ENCODE measurements at places on chromosomes 12 and 14.

- no peak for DNase-seq
These were observed 63.3 kb downstream of the CCDC88C start for GRCh38 chr14:91354221-91354916.

- no peak for DNase-seq
These were observed 31.8 kb upstream of the ULK1 start for GRCh38 chr12:131862600-131862993.

GRCh38 chr12:3564411-3564810 lies 73.4 kb downstream of the PRMT8 start:
- DNase-seq, result no peak

DNA sequence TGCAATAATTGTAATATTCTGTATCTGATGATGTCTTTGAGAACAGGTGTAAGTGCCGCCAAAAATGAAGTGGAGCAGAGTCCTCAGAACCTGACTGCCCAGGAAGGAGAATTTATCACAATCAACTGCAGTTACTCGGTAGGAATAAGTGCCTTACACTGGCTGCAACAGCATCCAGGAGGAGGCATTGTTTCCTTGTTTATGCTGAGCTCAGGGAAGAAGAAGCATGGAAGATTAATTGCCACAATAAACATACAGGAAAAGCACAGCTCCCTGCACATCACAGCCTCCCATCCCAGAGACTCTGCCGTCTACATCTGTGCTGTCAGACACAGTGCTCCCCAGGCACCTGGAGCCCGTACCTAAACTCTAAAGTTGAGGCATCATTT lies 268.7 kb downstream of the DAD1 start:
- DNase-seq, result no peak

DNA sequence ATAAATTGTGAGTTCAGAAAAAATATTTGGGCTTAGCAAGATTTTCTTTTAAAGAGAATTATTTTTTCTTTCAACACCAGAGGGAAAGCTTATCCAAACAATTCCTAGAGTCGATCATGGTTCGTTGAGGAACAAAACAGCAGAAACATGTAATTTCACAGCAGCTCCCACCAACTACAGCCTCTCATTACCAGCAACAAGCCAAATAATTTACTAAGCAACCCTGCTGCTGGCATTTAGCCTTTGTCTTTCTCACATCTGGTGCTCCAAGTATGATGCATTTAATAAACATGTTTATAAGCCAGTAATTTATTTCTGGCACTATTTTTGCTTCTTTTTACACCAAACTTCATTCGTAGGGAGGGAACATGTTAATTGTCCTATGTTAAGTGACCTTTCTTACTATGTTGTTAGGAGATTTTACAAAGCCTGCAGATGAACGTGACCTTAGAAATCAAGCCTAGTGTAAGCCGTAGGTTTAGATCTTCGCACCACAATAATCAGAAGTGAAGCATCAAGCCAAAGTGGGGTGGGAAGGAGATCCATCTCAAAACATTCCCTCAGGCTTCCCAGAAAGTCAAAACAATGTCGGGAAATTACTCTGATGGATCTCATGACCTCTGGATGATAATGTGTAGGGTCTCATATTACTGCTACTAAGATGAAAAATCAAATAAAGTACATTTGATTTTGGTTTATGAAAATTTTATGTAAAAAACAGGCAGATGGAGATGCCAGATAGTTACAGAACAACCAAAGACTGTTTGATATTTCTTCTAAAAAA lies 128.4 kb downstream of the RPAP3 start:
- DNase-seq, result peak; percentile 78

DNA sequence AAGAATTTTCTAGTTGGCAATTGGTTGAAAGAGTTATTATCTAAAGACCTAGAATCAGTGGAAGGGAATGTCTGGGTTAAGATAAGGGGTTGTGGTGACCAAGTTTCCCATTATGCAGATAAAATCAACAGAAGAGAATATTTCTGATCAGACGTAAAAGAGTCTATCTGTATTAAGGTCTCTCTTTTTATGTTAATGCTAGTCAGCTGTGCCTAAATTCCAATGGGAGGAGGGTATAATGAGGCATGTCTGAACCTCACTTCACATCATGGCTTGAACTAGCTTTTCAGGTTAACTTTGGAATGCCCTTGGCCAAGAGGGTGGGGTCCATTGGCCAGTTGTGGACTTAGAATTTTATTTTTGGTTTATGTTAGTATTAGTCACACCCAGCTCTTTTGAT lies 34.3 kb upstream of the CHST11 start:
- no peak for DNase-seq

GRCh38 chr12:54052438-54053002 lies 1.1 kb upstream of the HOXC4 start:
- DNase-seq, result no peak

DNA sequence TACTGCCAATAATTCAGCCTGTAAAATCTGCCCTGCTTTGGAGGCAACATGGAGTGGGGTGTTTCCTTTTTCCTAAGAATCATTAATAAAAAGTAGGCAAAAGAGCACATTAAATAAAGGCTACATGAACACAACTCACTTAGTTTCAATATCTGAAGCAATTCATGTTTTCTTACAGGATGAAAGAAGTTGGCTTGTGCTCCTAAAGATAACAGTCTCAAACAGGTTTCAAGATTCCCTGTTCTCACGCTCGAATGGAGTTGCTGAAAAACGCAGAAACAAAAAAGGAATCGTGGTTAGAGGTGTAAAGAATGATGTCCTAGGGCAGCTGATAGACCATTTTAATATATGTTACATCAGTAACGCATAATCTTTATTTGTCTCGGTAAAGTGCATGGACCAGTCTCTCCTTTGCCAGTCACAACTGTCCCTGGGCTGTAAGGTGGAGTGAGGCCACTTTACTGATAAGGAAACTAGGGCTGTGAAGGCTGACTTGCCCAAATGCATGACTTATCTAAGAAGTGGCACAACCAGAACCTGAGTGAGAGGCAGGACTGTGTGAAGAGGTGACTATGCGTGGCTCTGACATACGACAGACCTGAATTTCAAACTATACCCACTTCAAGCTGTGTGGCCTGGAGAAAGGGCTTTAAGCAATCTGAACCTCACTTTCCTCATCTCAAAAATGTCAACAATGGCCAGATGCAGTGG lies 12.6 kb downstream of the GIT2 start:
- DNase-seq, result no peak

DNA sequence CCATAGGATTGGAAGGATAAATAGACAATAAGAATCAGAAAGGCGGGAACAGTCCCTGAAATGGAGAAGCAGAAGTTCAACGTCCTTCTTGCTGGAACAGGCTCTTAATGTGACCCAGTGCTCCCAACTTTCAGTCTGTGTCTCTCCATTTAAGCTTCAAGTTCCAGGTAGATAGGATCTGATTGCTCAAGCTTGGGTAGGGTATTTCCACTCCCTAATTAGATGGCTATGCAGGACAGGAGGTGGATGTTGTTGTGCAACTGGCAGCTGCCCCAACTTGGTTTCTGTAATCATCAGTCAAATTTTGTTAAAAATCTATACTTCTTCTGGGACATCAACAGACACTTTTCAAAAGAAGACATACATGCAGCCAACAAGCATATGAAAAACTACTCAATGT lies 266.2 kb downstream of the C12orf75 start:
- DNase-seq, result no peak

GRCh38 chr14:105473677-105474482 lies 741 bp upstream of the CRIP2 start:
- DNase-seq, result peak; percentile 97

DNA sequence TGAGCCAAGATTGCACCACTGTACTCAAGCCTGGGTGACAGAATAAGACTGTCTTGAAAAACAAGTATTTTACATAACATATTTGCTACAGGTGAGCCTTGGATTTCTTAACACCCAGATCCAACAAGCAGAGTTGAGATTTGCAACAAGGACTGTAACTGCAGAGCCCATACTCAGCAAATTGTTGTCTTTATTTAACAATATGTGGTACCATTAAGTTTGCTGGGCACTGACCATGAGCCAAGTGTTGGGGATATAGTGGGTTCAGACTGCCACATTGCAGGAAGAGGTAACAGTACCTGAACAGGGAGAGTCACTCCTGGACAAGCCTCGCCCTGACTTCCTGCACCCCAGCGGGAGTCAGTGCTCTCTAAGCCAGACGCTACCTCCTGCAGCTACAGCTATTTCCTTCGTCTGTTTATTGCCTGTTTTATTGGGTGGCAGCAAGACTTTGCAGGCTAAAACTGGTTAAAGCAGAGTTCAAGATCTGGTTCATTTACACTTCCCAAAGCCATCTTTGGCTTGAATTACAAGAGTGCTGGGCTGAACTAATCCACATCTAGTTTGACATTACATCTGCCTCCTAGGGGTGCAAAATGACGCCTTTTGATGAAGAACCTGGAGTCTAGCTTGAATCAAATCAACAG lies 12.5 kb downstream of the AHSA1 start:
- no peak for DNase-seq

DNA sequence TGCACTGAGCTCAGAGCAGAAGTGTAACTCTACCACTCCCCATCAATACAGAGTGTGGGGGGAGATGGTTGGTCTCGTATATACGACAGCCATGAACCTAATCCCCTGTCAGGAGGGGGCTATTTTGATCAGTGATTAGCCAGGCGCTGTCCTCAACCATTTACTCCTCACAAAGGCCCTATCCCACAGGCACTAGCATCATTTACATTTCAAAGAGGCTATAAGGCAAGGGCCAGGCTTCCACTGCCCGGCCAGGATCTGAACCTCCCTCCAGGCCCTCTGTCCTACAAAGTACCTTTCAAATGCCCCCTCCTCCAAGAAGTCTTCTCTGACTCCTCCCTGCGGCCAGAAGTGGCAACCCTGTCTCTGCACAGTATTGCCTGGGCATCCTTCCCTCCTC lies 74.7 kb downstream of the ITPK1 start:
- DNase-seq, result no peak

Measured in COR-L47 (cell line).